ENCODE measurements at places on chromosomes 3 and 15. TPM values are rescaled to one million over a fixed set of nuclear protein-coding genes. Genes with fewer than 3 reads are reported as not detected.

- no peak for DNase-seq
These were observed 67.2 kb downstream of the CFAP44 start for GRCh38 chr3:113374078-113374477.

- no peak for DNase-seq
These were observed 106.9 kb upstream of the RNU6-1 start for GRCh38 chr15:67946701-67947100.

The ADGRG7 gene
- total RNA-seq = not detected

The SGO1 gene
- total RNA-seq = 0.99 TPM

The PPP2R3A gene
- 5.2 TPM for total RNA-seq

The PAQR5 gene
- total RNA-seq = not detected

The GOLGA6L24 gene
- not detected for total RNA-seq

DNA sequence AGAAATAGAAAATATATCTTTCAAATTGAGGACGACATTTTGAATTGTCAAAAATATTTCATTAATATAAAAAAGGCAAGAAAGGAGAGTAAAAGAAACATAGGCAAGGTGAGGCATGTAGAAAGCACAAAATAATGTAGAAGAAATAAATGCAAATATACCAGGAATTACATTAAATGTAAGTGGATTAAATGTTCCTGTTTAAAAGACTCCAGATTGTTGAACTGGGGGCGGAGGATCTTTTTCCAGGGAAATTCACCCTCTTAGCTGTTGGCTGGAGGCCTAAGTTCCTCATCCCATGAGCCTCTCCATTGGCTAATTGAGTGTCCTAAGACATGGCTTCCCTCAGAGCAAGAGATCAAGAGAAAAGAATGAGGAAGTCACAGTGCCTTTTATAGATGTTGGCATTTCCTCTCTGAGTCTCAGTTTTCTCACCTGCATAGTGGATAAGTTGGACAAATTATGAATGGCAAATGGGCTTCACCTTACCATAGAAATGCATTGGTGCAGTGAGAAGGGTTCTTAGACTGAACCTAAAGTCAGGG is 147.4 kb upstream of the SMAD3 start:
- DNase-seq = no peak

The ARMC8 gene
- total RNA-seq = 42.1 TPM

The GOLGA6L7 gene
- not detected for total RNA-seq

- DNase-seq = no peak
These were observed 131.5 kb downstream of the WNT7A start for GRCh38 chr3:13748276-13748879.

GRCh38 chr3:30448450-30449289 is 157.7 kb upstream of the TGFBR2 start:
- DNase-seq = no peak

The TMEM45A gene
- 10.7 TPM for total RNA-seq

DNA sequence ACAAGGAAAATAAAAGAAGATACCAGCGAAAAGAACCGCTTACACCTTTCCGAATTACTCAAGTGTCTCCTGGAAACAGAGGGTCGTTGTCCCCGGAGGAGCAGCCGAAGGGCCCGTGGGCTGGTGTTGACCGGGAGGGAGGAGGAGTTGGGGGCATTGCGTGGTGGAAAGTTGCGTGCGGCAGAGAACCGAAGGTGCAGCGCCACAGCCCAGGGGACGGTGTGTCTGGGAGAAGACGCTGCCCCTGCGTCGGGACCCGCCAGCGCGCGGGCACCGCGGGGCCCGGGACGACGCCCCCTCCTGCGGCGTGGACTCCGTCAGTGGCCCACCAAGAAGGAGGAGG is 325 bp downstream of the ALCAM start:
- peak; percentile 59 for DNase-seq

GRCh38 chr3:41975416-41976103 is 13.7 kb upstream of the ULK4 start:
- DNase-seq = peak; percentile 37

The HTR3E gene
- total RNA-seq = not detected

The TEX55 gene
- total RNA-seq = not detected

DNA sequence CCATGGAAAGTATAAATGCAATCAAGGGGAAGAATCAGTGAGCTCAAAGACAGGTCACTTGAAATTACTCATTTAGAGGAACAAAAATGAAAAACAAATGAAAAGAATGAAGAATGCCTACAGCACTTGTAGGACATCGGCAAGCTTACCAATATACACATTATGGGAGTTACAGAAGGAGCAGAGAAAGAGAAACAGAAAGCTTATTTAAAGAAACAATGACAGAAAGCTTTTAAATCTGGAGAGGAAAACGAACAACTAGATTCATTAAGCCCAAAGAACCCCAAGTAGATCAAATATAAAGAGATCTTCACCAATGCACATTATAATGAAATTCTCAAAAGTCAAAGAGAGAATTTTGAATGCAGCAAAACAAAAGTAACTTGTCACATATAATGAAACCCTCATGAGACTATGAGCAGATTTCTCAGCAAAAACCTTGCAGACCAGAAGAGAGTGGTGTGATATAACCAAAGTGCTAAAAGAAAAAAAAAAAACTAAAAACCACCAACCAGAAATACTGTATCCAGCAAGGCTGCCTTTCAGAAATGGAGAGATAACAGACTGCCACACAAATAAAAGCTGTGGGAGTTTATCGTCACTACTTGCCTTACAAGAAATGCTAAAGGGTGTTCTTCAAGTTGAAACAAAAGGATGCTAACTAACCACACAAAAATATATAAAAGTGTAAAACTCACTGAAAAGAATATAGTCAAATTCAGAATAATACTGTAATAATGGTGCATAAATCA is 63.1 kb downstream of the MYH15 start:
- no peak for DNase-seq

Measured in lung microvascular endothelial cell (primary cell).